Astrocyte of the cerebellum (primary cell): ENCODE measurements at places on chromosomes 4 and X.

- no peak for DNase-seq
These were observed 6.1 kb downstream of the IL9R start for GRCh38 chrX:156003486-156004185.

DNA sequence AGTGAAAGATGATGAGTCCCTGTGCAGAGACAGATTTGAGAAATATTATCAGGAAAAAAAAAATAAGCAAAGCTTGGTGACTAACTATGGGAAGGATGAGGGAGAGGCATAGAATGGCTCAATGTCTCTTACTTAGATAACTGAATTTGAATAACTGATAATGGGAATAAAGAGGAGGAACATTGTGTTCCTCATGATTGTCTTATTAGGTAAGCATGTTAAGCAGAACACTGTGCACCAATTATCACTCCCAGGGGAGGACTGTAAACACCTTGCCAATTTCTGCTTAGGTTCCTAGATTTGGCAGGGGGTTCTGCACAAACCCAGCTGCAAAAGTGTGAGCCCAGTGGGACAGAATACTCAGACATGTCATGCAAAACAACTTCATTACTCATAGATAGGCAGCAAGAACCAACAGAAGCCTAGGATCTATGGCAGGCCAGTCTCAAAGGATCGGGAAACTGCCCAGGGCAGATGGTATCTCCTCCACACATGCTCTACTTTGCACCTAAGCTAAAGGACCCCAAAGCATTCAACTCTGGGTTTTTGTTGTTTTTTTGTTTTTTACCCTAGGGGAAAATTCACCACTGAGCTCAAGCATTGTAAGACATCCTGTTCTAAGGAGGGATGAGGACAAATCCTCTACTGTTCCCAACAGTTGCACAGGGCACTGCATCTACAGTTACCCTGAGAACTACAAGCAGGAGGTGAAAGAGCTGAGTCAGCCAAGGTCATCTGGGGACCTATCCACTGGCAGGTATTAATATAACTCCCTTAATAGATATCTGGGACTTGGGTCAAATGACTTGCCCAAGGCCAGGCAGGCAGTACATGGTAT lies 907.0 kb downstream of the RAPGEF2 start:
- no peak for DNase-seq

- DNase-seq: no peak
These were observed 58.5 kb upstream of the SMAD1 start for GRCh38 chr4:145423017-145423708.

GRCh38 chrX:131366407-131366806 lies 77.3 kb upstream of the IGSF1 start:
- DNase-seq: no peak

- DNase-seq: no peak
These were observed 371.3 kb downstream of the FBXW7 start for GRCh38 chr4:152164561-152164960.

GRCh38 chr4:25405453-25405852 lies 28.4 kb downstream of the ANAPC4 start:
- DNase-seq: no peak
